ENCODE measurements at places on chromosomes 1 and 21.
A peak's percentile ranks its signal among the peaks of the same experiment; 100 is the strongest.

DNA sequence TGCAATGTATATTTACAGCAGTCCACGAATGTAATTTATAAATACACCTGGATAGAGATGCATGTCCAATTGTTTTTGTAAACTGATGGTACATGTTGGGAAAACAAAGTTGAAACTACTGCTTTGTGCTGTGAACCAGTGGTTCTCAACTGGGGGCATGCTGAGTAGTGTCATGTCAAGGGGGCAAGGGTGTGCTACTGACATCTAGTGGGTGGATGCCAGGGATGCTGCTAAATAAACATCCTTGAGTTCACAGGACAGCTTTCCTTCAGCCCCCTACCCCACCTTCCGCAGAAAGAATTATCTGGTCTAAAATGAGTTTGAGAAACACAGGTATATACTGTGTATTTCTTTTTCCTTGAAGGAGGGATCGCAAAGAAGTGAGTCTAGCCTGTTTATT, 95.9 kb downstream of the RASAL2 start:
- peak; percentile 57 for DNase-seq

GRCh38 chr1:150543500-150544143, 5.6 kb upstream of the ADAMTSL4 start:
- peak; percentile 29 for DNase-seq

DNA sequence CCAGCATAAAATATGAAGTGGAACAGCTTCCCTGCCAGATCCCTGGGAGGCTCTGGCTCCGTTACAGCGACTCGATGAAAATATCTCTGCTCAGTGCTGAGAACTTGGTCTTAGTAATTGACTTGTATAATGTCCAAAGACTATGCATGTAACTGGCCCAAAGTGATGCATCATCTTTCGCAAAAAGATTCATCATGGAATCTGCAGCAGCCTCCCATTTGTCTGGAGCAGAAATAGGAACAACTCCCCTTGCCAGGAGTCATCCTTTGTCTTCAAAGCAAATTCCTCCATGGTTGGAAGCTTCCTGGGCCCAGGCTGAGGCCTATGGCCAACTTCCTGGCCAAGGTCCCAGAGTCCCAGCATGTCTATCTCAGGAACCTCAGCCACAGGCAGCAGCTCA, 16.9 kb upstream of the SLC6A17 start:
- no peak for DNase-seq

- DNase-seq = no peak
Measured at GRCh38 chr21:26388731-26389231, 184.3 kb downstream of the CYYR1 start.

GRCh38 chr1:101282314-101283038, 45.7 kb downstream of the S1PR1 start:
- DNase-seq = no peak

- no peak for DNase-seq
Measured at GRCh38 chr1:36258960-36259344, 34.7 kb downstream of the THRAP3 start.

DNA sequence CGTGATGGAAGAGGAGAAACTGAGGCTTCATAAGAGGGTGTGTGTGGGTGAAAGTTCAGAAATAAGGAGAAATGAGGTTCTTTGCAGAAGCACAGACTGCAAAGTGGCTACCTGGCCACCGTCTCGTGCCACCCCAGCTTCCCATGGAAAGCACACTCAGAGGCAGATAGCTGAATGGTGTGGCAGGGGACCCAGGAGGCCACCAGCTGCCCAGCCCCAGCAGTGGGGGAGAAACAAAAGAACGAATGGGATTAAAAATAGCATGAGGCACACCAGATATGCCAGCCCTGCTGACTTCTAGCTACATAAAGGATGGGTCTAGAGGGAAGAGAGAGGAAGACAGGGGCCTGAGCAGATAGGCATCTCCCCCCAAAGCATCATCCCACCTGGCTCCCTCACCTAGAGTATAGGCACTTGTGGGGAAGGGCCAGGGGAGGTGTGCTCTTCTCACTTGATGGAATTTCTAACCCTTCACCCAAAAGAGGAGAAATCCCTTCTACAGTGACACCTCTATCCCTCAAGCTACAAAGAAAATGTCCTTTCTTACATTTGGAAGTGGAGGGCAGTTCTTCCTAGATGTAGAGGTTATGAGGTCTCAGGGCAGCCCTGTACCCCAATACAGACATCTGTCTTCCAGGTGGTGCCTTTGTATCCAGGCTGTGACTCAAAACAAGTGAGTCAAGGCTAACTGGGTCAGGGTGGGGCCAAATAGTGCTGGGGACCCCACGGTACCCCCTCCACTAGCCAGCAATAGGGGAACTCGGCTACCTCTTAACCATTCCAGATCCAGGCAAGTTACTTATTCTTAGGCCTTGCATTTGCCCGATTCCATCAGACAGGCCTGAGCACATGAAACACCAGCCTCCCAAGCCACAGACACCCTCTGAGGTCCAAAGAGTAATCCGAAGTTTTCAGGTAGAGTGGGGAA, 3.5 kb downstream of the HDGF start:
- no peak for DNase-seq

DNA sequence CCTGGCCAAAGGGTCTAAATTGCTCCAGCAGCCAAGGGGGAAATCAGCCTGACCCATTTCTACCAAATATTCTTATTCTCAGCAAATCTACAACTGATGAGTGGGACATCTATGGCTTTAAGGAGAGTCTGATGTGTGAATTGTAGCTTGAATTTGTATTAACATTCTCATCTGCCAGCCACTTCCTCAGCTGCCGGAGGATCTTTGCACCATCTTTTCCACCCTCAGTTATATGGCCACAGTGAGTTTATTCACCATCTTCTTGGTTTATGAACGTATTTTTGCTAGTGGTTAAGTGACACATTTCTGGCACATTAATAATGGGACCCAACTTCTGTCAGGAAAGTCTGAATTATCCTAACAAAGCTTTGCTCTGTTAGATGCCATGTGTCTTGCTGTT, 69.6 kb downstream of the COLGALT2 start:
- no peak for DNase-seq

- no peak for DNase-seq
Measured at GRCh38 chr1:244022864-244023440, 28.1 kb upstream of the ZBTB18 start.

DNA sequence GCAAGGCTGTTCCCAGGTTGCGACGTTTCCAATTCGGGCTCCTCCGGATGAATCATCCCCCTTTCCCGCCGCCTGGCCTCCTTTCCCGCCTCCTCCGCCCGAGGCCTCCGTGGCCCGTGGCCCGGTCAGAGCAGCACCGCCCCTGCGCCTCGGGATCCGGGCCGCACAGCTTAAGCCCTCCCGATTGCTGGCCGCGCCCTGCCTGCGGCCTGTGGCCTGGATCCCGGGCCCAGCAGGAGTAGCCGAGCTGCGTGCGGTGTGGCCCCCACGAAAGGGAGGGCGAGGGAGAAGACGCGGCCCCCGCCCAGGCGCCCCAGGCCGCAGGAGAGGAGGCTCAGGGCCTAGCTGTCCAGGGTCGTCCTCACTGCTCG, 1.0 kb downstream of the TMEM200B start:
- DNase-seq = no peak

GRCh38 chr1:155648207-155649147, 38.5 kb downstream of the MSTO1 start:
- peak; percentile 64 for DNase-seq

DNA sequence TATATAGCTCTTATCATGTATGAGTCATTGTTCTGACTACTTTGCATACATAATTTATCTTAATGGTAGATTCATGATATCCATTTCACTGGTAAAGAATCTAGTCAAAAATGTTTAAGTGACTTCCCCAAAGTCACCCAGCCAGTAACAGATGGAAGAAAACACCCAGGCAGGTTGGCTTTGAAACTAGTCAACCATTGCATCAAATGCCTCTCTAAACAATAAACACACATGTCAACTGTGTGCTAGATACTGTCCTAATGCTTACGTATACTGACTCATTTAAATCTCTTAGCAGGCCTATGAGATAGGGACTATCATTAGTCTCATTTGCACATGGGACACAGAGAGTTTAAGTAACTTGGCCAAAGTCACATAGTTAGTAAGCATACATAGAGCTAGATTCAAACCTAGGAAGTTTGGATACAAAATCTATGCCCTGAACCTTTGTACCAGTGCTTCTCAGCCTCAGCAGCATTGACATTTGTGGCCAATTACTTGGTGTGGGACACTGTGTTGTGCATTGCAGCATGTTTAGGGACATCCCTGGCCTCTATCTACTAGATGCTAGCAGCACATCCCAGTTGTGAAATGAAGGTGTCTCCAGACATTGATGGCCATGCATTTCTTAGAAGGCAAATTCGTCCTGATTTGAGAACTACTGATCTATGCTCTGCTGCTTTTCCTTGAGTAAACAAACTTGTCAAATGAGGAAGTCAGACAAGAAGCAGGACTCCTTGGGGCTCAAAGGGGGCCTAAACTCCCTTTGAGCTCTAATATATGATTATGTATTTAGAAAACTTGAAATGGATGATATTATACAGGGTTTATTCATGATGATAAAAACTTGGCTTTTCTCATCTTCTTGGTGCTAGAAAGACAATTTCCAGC, 316.3 kb downstream of the KCNH1 start:
- DNase-seq = no peak

- DNase-seq = no peak
Measured at GRCh38 chr1:18802231-18802630, 57.2 kb downstream of the TAS1R2 start.

- peak; percentile 54 for DNase-seq
Measured at GRCh38 chr1:147579934-147580537, 38.7 kb downstream of the BCL9 start.

DNA sequence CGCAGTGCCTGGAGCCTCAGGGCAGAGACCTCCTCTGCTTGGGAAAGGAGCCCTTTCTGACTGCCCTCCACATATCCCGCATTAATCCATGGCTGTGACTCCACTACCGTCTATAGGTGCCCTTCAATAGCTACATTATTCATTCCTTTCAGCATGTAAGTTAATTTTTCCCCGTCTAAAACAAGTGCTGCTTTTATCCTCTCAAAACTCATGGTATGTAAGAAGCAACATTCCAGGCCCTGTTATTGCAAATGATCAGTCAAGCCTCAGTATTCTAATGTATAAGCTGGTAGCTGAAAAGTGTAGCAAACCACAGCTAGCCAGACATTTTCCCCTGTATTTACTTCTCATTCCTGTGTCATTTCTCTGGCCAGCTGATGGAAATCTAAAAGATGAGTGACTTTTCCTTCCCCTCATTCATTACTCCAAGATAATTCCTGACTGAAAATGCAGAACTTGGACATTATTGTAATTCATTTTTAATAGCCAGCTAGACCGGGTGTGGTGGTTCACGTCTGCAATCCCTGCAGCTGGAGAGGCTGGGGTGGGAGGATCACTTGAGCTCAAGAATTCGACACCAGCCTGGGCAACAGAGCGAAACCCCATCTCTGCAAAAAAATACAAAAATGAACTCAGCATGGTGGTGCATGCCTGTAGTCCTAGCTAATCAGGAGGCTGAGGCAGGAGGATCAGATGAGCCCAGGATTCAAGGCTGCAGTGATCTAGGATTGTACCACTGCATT, 88.5 kb upstream of the SOD1 start:
- DNase-seq = no peak

- no peak for DNase-seq
Measured at GRCh38 chr1:248842781-248843331, 4.8 kb downstream of the ZNF672 start.

DNA sequence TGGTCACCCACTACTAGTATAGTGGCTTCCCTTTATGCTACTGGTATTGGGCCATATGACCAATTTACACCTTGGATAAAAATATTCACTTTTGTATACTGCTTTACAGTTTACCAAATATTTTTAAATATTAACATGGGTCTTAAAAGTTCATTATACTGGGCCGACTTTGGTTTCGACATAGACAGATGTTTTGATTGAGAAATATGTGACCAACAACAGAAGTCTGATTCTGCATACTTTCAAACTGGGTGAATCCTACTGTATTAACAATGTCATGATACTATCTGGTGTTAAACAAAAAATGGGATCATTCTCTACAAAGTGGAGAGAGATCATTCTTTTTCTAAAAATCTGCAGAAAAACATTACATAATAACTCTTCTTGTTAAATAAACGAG, 134.8 kb downstream of the AKT3 start:
- peak; percentile 48 for DNase-seq

DNA sequence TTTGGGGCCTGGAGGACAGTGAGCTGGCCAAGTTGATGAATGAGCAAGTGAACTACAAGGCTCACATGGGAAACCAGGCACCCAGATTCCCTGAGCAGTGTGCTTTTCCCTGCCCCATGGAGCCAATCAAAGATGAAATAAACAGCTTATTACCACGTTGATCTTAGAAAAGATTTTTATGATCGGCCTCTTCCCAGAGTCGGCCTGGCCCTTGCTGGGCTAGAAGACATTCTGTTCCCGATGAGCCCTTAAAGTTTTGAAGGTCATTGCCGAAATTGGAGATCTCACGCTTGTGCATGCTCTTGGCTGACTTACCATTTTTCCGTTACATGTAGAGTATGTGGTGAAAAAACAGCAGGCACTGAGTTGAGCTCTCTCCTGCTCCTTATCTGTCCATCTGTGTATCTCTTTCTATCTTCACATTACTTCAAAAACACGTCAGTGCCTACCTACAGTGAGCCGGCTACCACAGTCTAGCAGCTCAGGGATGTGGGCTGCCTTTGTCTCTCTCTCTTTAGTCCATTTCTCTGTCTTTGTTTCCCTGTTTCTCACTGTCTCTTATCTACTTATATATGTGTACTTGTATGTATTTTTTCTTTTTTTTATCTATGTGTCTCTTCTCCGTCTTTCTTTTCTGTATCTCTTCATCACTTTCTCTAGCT, 248.8 kb upstream of the USP24 start:
- DNase-seq = no peak

DNA sequence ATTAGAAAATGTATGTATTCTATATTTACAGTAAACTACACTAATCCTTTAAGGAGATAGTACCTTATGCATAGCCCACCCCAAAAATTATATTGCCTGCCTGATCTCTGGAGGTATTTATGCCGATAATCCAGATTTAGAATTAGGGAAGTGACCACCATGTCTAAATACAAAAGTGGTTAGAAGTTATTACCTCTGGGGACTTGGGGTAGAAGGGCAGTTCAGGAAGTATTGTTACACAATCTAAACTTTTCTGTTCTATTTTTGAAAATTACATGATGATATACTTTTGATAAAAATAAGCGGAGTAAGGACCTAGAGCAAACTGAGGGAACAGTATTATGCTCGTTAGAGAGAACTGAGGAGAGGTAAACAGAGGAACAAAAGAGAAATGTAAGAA, 90.5 kb upstream of the ZP4 start:
- DNase-seq = peak; percentile 56

Data from MV-4-11 (cell line).